ENCODE measurements at places on chromosomes 7 and 10. TPM values are rescaled to one million over a fixed set of nuclear protein-coding genes. Genes with fewer than 3 reads are reported as not detected.

PIK3CG gene
- total RNA-seq: not detected

COL26A1 gene
- total RNA-seq: not detected

HTR5A gene
- total RNA-seq: not detected

VENTX gene
- not detected for total RNA-seq

VGF gene
- total RNA-seq: 0.14 TPM

GRCh38 chr7:69683002-69683401 lies 84.7 kb downstream of the AUTS2 start:
- DNase-seq: no peak

GRCh38 chr7:117776224-117776623 lies 97.0 kb downstream of the CTTNBP2 start:
- no peak for DNase-seq

- DNase-seq: no peak
Observed at GRCh38 chr10:43867667-43868565, 219.2 kb upstream of the ZNF32 start.

DNA sequence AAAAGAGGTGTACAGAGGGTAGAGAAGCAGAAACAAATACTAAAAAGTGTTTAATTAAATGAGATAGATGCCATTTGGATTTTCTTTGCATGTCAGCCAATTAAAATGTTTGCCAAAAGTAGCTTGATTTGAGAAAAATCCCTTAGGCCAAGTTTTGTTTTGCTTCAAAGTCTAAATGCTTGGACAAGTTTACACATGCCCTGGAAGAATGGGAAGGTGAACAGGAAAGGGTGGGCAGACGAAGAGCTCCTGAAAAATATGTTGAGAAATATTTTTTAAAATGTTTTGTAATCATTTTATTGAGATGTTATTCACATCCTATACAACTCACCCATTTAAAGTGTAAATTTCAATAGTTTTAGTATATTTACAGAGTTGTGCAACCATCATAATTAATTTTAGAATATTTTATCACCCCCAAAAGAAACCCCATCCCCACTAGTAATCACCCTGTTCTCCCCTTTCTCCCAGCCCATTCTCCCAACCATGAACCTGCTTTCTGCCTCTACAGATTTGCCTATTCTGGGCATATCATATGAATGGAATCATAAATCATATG lies 98.5 kb upstream of the ANK3 start:
- DNase-seq: no peak

DNA sequence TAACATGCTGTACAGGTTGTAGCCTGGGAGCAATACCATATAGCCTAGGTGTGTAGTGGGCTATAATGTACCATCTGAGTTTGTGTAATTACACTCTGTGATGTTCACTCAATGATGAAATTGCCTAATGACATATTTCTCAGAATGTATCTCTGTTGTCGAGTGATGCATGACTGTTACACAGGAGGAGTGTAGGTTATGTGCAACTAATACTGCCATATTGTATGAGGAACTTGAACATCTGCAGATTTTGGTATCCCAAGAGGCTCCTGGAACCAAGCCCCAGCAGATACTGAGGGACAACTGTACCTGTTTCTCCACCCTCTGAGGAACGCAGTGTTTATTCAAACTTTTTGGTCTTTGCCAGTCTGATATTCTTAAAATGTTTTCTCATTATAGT lies 38.6 kb downstream of the NACAD start:
- no peak for DNase-seq

GRCh38 chr10:101260764-101261481 lies 31.7 kb upstream of the LBX1 start:
- DNase-seq: no peak

- DNase-seq: no peak
Observed at GRCh38 chr10:7412237-7412927, 1.5 kb upstream of the SFMBT2 start.
